ENCODE measurements at places on chromosomes 6 and 20. TPM values are rescaled to one million over a fixed set of nuclear protein-coding genes. Genes with fewer than 3 reads are reported as not detected.

The DAAM2 gene
- total RNA-seq = 0.02 TPM

The TFB1M gene
- 8.0 TPM for total RNA-seq

The TMEM200A gene
- total RNA-seq = 0.08 TPM

The ZNF831 gene
- not detected for total RNA-seq

The DPPA5 gene
- not detected for total RNA-seq

The TMC2 gene
- total RNA-seq = not detected

The ADGRF5 gene
- total RNA-seq = not detected

The PRKN gene
- total RNA-seq = not detected

The THBD gene
- total RNA-seq = 25.5 TPM

The MEI4 gene
- total RNA-seq = not detected

The TINAG gene
- total RNA-seq = not detected

The SLC17A1 gene
- total RNA-seq = not detected

The MAP3K5 gene
- 3.7 TPM for total RNA-seq

The HLA-DRB1 gene
- total RNA-seq = not detected

The SLC17A9 gene
- total RNA-seq = not detected

The KCNG1 gene
- 18.8 TPM for total RNA-seq

The HFE gene
- 14.4 TPM for total RNA-seq

The CSTF1 gene
- 41.2 TPM for total RNA-seq

The TRAPPC3L gene
- total RNA-seq = not detected

The TNFRSF6B gene
- 1.1 TPM for total RNA-seq

The DUSP15 gene
- total RNA-seq = 1.0 TPM

The DLL1 gene
- total RNA-seq = 0.19 TPM

The CENPQ gene
- 6.6 TPM for total RNA-seq

The RIPOR2 gene
- total RNA-seq = not detected

The CTNNBL1 gene
- total RNA-seq = 55.0 TPM

The NFKBIL1 gene
- 10.5 TPM for total RNA-seq

The VSX1 gene
- 0.83 TPM for total RNA-seq

The CNKSR3 gene
- total RNA-seq = 5.3 TPM

The CCM2L gene
- total RNA-seq = 0.62 TPM

The HTR1E gene
- not detected for total RNA-seq

The FAM217A gene
- not detected for total RNA-seq

The IL17F gene
- total RNA-seq = not detected

The RXRB gene
- 21.2 TPM for total RNA-seq

The SALL4 gene
- total RNA-seq = 1.3 TPM

The CDH4 gene
- total RNA-seq = 6.7 TPM
